ENCODE measurements at places on chromosomes 2 and 18.

GRCh38 chr2:200406379-200406778 lies 99.9 kb downstream of the SPATS2L start:
- DNase-seq = no peak

DNA sequence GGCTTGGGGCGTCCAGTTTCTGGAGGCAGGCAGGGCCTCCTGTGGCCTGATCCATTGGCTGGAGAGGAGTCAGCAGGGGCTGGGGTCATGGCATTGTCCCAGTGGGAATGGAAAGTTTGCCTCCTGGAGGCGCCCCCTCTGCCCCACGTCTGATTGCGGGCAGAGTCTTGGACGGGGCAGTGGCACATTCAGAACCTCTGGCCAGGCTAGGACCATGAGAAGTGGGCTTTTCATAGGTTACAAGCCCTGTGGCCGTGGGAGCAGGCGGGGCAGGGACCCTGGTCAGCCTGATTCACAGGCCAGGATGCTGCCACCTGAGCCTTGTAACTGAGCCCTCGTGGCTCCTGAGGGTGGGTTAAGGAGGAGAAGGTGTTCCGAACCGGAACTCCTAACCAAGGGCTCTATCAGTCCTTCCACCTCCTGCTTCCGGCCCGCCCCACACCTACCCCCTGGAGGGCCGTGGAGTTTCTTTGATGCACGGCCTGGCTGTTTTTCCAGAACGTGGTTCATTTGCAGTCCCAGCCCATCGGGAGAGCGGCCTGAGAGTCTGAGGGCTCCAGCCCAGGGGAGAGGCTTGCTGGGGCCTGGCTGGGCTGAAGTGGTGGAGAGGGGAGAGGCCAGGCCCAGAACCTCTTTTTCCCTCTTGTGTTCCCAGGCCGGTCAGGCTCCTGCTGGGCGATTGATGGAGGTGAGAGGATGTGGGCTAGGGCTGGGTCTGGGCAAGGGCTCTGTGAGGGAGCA lies 43.9 kb upstream of the PLB1 start:
- no peak for DNase-seq

GRCh38 chr2:119707117-119708087 lies 28.4 kb downstream of the TMEM177 start:
- DNase-seq = no peak

DNA sequence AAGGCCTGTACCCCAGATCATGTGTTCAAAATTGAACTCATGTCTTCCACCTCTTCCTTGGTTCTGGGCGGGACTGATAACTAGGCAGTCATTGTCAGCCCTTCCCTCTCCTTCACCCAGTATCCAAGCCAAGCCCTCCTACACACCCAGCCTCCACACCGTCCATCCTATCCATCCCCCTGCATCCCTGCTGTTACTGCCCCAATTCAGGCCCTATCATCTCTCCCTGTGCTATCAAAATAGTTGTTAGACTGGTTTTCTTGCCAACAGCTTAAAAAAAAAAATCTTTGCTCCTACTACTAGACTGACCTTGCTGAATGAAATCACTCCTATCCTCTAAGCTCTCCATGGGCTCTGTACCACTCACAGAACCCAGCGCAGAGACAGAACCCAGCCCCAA lies 32.8 kb downstream of the TGFA start:
- DNase-seq = no peak

GRCh38 chr2:55882954-55883353 lies 40.6 kb downstream of the EFEMP1 start:
- DNase-seq = no peak

DNA sequence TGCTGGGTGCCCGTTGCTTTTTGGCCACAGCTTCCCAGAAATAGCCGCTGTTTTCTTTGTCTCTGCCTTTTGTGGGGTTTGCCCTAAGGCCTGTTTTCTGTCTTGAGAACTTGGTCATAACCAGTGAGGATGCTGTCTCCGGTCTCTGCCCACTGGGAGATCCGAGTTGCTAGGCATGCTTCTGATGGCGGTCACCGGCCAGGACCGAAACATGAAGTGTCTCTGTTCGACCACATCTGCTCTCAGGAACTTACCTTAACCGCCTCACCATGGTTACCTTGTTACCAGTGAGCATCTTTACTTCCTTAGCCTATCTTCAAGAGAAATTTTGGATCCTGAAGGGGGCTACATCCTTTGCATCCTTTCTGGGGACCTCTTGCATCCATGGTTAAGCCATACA lies 91.9 kb downstream of the RTP5 start:
- no peak for DNase-seq

- DNase-seq = no peak
Observed at GRCh38 chr2:163397451-163397850, 338.4 kb downstream of the FIGN start.

DNA sequence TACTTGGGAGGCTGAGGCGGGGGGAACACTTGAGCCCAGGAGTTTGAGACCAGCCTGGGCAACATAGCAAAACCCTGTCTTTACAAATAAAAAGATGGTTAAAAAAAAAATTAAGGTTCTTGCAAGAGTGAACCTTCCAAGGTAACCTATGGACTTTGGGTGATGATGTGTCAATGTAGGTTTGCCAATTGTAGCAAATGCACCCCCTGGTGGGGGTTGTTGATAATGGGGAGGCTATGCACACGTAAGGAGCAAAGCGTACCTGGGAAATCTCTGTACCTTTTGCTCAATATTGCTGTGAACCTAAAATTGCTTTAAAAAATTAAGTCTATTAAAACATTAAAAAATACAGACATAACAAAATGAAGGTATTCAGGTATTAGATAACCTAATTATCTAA lies 70.4 kb downstream of the CWC22 start:
- DNase-seq = no peak

DNA sequence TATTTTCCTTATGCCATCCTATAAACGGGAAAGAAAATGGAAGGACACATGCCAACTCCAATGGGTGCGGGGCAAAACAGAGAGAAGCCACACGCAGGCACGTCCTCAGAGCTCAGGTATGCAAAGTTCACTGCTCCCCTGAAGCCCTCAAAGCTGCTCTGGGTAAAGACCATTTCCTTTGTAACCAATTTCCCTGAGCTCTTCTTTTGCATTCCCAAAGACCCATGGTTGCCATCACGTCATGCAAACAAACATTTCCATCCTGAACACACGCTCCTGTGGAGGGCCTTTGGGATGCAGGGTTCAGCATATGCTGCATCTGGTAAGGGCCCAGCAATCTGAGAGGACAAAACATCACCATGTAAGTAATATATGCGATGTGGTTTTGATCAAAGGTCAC lies 69.4 kb downstream of the EMILIN2 start:
- DNase-seq = no peak

DNA sequence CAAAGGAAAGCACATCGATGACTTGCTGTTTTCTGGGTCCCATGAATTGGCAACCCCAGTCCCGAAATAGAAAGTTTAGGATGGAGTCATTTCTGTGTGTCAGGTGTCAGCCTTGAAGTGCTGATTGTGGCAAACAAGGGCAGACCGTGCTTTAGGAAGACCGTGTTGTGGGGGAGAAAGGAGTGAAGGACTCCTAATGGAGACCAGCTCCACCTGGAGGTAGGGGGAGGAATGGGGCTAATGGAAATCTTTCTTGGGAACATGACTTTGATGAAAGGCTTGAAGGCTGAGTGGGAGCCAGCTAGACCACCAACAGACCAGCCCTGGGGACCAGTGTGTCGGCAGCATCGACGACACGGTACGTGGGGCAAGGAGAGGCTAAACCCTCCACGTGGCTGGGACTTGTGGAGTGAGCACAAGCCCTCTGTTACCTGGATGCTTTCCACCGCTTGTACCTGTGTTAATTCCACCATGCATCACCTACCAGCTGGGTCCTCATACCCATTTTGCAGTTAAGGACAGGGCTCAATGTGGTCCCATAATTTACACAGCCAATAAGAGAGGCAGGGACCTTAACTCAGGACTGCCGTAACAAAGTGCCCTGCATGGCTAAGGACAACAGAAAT lies 104.2 kb downstream of the SH3BP4 start:
- no peak for DNase-seq

DNA sequence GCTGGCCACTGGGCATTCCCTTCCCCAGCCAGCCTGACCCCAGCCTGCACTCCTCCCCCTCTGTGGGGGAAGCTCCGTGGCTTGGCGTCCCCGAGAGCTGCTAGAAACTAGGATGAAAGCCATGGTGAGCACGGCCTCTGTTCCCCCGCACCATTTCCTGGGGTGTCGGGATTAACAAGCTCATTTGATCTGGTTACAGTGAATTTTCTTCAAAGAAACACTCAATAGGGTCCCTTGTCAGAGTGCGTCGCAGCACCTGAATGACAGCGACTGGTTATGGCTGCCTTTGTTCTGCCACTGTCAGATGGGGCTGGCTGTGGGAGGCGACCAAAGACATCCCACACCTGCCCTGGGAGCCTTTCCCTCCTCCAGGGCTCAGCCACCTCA lies 7.7 kb upstream of the ALPI start:
- DNase-seq = no peak

- no peak for DNase-seq
Observed at GRCh38 chr2:45612285-45612684, 1.2 kb upstream of the SRBD1 start.

DNA sequence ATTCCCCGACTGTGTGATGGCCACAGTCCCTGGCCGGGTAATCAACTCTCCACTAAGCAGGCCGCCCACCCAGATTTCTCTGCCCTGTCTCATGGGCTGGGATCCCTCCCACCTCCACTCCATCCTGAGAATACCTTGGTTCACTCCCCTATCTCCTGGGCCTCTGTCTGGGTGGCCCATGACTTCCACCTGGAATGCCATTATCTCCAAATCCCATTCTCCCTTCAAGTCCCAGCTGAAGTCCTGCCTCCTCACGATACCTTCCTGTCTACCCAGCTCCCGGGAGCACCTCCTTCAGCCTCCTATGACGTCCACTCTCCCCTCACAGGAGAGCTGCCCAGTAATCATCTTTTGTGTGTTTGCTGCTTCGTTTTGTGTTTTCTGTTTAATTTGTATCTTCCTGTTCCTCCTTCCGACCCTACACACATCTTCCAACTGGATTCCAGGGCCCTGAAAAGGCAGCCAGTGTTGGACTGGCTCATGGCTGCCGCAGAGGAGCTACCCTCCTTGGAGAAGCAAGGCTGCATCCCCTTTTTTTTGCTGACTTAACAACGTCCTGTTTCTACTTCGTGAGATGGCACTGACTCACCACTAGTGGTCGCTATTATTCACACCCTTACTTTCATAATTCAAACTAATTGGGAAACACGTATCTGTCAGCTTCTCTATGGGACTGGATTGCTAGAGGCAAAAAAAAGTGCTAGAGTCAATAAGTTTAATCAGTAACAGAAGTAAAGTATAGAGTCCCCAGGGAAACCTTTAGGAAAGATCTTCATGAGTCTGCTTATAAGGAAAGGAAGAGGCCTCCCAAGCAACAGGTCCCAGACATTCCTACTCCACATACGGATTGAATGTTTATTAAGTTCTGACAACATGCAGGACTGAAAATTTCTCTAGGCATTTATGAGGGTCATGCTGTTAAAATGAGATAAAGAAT lies 171.9 kb upstream of the GATA6 start:
- DNase-seq = peak; percentile 50

- DNase-seq = no peak
Observed at GRCh38 chr2:71742953-71743601, 289.7 kb downstream of the DYSF start.

DNA sequence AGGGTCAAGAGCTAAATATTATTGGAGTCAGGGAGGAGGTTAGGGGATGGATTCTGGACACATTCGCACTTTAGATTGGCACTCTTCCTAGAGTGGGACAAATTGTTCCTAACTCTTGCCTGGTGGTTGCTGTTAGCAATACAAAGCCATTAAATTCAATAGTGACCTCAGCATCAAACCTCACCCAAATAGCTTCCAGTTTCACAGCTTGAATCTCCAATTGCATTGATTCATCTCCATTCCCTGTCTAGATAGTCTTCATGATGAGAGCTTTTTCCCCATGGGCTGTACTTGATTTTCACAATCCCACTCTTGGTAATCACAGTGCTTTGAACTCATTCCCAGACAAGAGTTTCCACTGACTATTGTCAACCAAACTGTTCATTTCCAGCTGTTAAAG lies 585.9 kb upstream of the SYT4 start:
- DNase-seq = no peak

DNA sequence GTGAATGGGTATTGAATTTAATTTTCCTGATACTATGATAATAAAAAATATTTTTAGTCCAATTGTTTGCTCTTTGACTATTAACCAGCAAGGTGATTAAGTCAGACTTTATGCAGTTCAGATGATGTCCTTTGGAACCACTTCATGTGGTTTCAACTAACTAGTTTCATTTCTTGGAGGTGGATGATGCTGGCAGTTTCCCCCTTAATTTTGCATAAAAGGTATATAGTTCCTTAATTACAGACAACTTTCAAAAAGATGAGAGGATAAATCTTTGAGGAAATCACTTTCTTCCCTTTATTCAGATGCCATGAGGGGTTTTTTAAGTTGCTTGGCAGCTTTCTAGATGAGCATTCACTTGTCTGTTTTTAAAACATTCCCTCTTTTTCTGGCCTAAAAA lies 223.1 kb downstream of the PHLPP1 start:
- no peak for DNase-seq

- no peak for DNase-seq
Observed at GRCh38 chr2:29165362-29166241, 50.4 kb downstream of the CLIP4 start.

- peak; percentile 52 for DNase-seq
Observed at GRCh38 chr18:23885750-23886149, 128.8 kb upstream of the TTC39C start.

Measured in CD4-positive, alpha-beta T cell treated with Interleukin-17A for 1 hour (primary cell).